Mucosa of descending colon (tissue), 3 donors: ENCODE measurements at places on chromosomes 5 and 9. TPM values are rescaled to one million over a fixed set of nuclear protein-coding genes. Genes with fewer than 3 reads are reported as not detected.

Gene TNFSF15
- 8.7 TPM for total RNA-seq

GRCh38 chr9:31045810-31046209 lies 1338.6 kb upstream of the ACO1 start:
- no peak for DNase-seq

DNA sequence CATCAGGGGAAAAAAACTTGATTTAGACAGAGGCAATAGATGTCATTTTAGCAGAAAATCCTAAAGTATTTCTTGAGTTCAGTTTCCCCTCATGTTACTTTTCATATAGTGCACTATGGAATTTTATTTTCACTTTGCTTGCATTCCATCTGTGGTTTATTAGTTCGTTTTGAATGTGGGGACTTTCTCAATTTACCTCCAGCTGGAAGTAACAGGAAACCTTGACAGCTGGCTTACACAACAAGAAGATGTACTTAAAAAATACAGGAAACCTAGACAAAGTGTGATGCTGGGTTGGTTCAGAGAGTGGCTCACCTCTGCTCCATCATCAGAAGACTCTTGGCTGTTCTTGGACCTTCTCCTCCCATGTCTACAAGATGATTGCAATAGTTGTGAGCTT lies 567.0 kb downstream of the CETN3 start:
- DNase-seq = no peak

Gene CCDC192
- 1.0 TPM for total RNA-seq

Gene GPR150
- 0.41 TPM for total RNA-seq

Gene PCA3
- not detected for total RNA-seq

Gene COL23A1
- 0.17 TPM for total RNA-seq

- DNase-seq = no peak
These were observed 29.8 kb downstream of the ANKS6 start for GRCh38 chr9:98766586-98766985.

Gene MYO10
- 87.8 TPM for total RNA-seq

DNA sequence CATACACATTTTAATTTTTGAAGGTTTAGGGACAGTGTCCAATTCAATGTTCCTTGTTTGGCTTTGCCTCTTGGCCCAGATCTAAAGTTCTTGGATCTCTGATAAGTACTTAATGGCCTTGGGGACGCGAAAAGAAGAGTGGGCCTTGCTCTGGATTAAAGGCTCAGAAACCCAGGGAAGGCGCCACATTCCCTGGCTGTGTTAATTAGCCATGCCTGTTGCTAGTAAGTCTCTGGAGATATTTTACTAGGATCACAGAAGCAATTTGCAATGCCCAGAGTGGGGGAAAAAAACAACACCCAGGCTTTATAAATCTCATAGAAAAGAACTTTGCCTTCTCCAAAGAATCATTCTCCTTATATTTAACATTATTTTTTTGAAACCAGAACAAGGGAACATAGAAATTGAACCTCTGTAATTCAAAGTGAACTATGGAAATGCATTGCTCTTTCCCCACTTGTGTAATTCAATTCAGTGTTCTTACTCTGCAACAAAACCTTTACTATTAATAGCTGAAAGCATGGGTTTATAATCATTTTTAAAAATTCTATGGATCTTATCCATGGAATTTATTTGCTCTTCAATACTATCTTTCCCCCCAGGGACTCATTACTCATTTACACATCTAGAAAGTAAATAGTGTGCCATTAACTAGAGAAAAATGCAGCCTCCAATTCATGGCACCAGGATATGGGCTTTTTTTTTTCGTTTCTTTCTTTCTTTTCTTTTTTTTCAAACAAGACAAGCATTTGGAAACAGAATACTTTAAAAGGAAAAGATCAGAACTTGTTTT lies 172.2 kb upstream of the ANKRD55 start:
- DNase-seq = no peak

GRCh38 chr5:111643499-111643898 lies 113.5 kb downstream of the NREP start:
- no peak for DNase-seq

Gene RASGEF1C
- total RNA-seq = 0.17 TPM

DNA sequence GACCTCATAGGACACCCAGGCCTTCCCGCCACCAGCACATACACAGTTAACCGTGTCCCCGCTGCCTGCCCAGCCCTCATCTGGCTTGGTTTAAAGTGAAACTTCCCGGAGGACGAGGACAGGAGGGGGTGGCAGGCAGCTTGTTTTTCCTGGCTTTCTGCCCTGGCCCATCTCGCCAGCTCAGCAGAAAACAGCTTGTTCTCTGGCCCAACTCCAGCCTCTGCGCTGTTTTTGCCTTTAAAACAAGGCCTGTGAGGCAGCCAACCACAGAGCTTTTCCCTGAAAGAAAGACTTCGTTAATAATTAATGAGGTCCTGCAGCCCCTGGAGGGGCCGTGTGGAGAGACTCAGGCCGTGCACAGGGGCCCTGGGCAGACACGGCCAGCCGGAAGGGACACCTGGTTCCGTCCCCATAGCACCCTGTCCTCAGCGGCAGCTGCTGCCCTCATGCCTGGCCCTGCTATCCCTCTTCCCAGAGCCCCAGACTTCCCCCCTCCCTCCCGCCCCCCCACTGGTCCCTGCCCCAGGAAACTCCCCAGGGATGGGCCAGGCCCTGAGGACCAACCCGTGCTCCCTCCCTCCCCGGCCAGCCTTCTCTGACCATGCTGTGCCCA lies 108.7 kb downstream of the RXRA start:
- DNase-seq = peak; percentile 90

- no peak for DNase-seq
These were observed 33.4 kb downstream of the C9orf85 start for GRCh38 chr9:71944754-71945375.

DNA sequence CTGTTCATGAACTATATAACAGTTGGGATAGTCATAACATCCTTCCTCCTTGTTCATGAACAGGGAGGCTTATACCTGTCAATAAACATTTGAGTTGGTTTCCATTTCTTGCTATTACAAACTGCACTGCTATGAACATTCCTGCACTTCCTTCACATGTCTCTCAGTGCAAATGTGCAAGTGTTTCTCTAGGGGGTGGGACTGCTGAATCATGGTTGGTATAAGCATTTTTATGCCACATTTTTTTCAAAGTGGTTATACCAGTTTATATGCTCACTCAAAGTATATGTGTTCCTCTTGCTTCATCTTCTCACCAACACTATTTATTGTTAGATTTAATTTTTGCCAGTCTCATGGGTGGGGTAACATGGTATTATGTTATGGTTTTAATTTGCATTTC lies 25.8 kb upstream of the TPD52L3 start:
- no peak for DNase-seq

Gene SPINK7
- total RNA-seq = not detected

GRCh38 chr9:116815835-116816234 lies 128.7 kb downstream of the TRIM32 start:
- DNase-seq = no peak

Gene SLC36A3
- not detected for total RNA-seq

Gene TEX48
- not detected for total RNA-seq

DNA sequence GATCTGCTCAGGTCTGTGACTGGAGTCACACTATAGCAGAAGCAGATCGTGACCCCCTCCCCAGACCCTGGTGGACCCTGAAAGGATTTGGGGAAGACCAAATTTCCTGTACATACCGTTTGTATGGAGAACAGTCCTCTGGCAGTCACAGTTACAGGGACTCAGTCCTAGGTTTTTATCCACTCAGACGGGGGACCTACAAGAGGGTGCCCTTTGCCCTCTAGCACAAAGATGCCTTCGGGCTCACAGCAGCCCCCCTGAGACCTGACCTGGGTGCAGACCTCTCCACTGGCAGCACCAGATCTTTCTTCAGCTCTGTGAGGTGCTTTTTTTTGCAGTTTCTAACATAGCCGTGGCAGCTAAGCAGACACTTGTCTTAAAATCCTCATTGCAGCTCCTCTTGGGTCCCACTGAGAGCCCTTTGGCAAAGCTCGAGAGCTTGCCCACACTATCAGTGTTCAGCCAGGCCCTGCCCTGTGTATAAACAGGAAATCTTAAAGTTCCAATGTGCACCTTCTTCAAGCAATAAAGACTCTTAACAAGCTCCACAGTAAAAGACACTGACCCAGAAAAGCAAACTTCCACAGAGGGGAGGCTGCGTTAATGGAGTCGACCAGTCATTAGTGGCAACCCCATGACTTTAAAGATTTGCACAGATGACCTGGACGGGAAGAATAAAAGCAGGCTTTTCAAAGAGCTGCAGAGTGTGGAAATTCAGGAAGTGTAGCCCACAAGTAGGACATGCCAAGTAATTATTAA lies 71.8 kb upstream of the LHFPL2 start:
- DNase-seq = no peak

- no peak for DNase-seq
These were observed 572.5 kb upstream of the RGMB start for GRCh38 chr5:98200726-98201541.

- DNase-seq = peak; percentile 9
These were observed 56.1 kb upstream of the PHYKPL start for GRCh38 chr5:178288401-178289368.

Gene IL4
- not detected for total RNA-seq

DNA sequence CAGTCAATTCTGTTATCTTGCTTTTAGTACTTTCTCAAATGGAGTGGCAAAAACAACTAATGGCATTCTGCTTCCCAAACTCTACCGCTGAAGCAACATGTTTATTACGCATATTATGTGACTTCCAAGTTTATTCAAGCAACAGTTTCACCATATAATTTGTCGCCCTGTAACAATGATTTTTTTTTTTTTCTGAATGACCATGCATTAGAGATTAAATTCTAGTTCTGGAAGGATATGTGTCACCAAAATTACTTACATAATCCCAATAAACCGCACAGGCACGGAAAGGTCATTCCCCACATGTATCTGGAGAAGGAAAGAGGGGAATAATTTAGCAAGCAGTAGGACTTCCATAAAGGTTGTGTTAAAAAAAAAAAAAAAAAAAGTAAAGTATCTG lies 691.8 kb downstream of the DNAH5 start:
- no peak for DNase-seq

GRCh38 chr9:12790883-12791282 lies 16.1 kb downstream of the LURAP1L start:
- DNase-seq = no peak

Gene SPINK1
- 273 TPM for total RNA-seq

Gene TOR4A
- 48.6 TPM for total RNA-seq

Gene PKD2L2
- total RNA-seq = not detected

DNA sequence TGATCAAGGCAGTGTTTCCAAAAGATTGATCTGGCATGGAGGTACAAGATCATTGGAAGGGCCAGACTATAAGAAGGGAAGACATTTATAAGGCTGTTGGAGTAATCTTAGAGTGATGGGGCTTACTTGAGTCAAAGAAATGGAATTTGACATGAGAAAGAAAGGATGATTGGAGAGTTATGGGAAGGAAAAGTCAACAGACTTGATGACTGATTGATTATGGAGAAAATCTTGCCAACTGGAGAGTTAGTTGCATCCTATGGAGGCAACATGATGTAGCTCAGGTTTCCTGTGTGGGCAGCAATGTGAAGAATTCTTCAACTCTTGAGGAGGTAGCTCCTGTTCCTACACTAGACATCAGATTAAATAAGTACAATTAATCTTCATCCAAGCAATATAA lies 10.9 kb upstream of the MAST4 start:
- DNase-seq = no peak

Gene CCNJL
- total RNA-seq = 32.7 TPM

DNA sequence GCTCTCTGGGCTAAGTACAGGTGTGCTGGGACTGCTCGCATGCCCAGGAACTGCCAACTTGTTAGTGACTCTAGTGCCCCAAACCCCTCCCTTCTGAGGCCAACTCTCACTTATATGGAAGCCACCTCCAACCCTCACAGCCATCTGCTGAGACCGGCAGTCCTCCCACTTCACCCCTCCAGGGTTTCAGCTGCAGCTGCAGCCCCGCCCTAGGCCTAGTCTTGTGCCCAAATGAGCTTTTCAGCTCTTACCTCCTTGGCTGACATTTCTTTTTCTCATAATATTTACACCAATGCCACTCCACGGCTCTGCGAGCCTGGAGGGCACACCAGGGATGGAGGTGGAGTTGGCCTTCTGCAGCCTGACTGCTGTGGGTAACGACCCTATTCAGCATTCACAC lies 166.6 kb downstream of the ROR2 start:
- no peak for DNase-seq

- DNase-seq = no peak
These were observed 57.6 kb downstream of the JAK2 start for GRCh38 chr9:5042661-5043178.

Gene PCDHGC5
- 2.6 TPM for total RNA-seq

Gene INSL4
- total RNA-seq = not detected

Gene IFNK
- not detected for total RNA-seq

Gene STKLD1
- 0.41 TPM for total RNA-seq

- no peak for DNase-seq
These were observed 163.5 kb downstream of the C9orf50 start for GRCh38 chr9:129457325-129457779.

Gene LCP2
- 24.5 TPM for total RNA-seq

DNA sequence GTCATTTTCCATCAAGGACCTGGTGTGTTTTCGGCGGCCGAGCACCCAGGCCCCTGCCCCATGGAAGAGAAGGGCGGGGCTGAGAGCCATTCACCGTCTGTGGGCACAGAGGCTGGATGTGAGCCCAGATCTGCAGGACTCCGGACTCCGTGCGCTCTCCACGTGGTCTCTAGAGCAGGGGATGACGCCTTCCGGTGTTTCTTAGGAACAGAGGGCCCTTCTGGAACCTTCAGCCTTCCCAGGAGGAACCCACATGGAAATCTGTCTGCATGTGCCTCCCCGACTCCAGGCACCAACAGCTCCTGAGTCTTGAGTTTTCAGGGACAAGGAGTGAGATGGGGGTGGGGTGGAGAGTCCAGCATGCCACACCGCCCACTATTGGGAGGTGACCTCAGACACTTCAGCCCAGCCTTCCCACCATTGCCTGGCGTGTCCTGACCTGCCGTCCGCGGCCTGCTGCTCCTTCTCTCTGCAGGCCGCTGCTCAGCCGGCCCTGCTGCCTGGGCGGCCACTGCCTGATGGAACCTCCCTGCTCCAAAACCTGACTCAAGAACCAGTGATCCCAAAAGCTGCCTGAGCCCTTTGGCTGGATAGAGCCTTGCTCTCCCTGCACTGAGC lies 2.4 kb upstream of the RXRA start:
- DNase-seq = peak; percentile 83

GRCh38 chr5:124752854-124753720 lies 6.6 kb upstream of the ZNF608 start:
- no peak for DNase-seq

DNA sequence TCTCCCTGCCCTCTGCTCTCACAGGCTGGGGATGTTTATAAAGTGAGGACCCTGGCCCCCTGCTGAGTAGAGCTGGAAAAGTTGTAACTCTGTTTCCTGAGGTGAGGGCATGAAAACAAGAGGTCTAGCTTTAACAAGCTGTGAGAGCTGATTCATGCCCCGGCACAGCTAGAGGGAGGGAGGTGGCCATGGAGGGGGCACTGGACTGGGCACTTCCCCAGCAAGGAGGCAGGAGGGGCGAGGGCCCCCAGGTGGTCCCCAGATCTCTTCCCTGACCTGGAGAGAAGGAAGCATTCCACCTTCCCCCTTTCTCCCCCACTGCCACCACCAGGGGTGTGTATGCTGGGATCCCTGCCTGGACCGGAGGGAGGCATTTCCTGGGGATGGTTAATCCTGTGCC lies at the start of gene MSMP:
TSS of gene MSMP (minus strand) at position 13 of the 400 bp plus-strand sequence. CDS start 147 bp downstream, outside the sequence.
- DNase-seq = no peak

- DNase-seq = no peak
These were observed 688.3 kb downstream of the PRR16 start for GRCh38 chr5:121152411-121152810.

GRCh38 chr5:64667068-64667467 lies 23.2 kb upstream of the SHISAL2B start:
- DNase-seq = no peak

GRCh38 chr9:123686131-123686828 lies 243.6 kb downstream of the DENND1A start:
- DNase-seq = peak; percentile 39
